ENCODE measurements at places on chromosomes 5 and 9. TPM values are rescaled to one million over a fixed set of nuclear protein-coding genes. Genes with fewer than 3 reads are reported as not detected.

DNA sequence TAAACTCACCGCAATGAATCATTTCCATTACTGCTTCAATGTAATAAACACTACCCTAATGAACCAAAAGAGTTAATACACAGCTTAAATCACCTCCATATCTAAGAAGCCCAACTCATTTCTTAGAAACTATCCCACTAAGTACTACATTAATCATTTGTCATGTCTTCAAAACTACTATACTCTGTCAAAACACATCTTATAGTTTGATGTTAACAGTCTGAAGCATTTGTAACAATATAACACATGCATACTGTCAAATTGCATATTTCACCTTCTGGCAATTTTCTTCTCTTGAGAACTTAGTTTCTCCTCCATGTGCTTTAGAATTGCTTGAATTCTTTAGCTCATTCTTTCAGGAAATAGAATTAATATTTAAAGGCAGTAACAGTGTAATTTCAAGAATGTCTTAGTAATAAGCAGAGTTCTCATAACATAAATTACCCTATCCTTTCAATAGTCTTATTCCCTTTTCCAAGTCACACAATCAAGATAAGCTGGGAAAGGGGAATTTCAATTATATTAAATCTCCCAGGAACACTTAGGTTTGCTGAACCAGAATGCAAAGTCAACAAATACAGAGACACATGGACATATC lies 199.7 kb downstream of the ATPSCKMT start:
- no peak for DNase-seq

DNA sequence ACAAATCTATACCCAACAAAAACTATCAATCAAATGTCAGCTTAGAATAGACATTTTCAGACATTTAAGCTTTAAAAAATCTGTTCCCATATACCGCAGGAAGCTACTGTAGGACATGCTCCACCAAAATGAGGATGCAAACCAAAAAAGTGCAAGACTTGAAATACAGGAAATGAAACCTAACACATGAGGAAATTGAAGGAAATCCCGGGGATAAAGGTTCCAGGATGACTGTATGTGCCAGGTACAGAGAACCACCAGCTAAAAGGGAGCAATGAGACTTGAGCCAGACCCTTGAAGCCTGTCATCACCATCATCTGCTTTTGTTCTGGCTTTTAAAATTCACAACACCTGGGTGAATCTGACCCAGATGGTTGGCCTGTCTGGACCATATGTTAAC lies 21.4 kb downstream of the DIAPH1 start:
- DNase-seq, result no peak

DNA sequence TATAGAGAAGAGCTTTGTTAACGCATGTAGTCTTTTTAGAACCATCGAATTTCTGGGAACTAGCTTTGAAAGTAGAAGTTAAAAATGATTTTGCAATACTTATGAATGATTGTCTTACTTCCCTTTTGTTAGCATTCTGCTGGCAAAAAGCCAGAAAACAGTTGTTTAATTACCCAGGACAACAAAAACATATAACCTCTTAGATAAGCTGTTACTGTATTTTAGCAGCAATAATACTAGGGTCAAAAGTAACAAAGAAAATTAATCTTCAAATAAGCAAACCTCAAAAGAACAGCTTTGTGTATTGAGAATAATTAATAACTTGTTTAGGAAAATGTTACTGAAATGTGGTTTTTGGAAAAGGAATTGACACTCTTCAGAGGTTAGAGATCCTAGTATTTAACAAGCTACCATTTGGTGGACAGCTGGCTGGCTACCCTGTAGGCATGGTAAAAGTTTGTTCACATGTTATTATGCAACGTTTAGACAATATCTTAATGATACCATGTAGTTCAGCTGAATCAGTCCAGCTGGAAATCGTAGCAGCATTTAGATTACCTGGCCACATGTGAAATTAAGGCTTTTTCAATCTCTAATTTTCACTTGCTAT lies 3.8 kb downstream of the FGF10 start:
- DNase-seq, result no peak

- no peak for DNase-seq
Observed at GRCh38 chr9:2321523-2322148, 300.0 kb upstream of the VLDLR start.

DNA sequence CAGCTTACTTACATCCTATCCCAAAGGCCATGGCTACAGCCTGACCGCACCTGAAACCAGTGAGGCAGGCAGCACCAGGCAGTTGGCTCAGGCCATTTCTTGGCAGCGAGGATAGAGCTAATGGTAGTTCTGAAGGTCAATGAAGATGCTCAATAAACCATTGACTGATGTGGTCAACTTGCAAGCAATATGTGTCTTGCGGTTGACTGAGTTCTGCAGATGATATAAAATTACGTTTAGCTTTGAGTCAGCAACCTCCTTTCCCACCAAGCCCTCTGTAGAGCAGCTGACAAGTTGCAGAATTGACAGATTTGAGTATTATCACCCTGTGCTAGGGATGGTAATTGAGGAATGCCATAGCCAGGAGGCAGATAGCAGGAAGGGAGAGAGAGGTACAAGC lies 189.0 kb upstream of the PUM3 start:
- DNase-seq, result no peak

- no peak for DNase-seq
Observed at GRCh38 chr5:135376961-135377624, 21.9 kb downstream of the MACROH2A1 start.

- no peak for DNase-seq
Observed at GRCh38 chr9:116381350-116381749, 227.8 kb downstream of the PAPPA start.

DNA sequence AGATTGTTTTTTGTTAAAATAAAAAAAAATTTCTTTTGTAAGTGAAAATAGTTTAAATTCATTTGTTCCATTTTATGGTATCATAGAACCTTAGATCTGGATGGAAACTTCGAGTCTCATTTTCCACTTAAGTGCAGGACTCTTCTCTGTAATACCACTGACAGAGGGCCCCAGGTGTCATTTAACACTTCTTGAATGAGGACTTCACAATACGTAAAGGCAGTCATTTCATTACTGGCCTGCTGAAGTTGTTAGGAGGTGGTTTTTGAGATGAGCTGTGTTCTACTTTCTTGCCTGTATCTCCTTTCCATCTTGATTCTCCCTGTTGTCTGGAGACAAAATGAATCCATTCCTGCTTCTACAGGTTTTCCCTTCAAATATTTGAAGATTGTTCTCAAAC lies 455.3 kb downstream of the DMRT2 start:
- no peak for DNase-seq

GRCh38 chr5:146731909-146732659 lies 146.5 kb downstream of the PPP2R2B start:
- no peak for DNase-seq

GRCh38 chr5:59725392-59725767 lies 168.1 kb downstream of the PDE4D start:
- DNase-seq, result peak; percentile 61

GRCh38 chr5:147081311-147081764 lies 153.5 kb upstream of the STK32A start:
- DNase-seq, result no peak

DNA sequence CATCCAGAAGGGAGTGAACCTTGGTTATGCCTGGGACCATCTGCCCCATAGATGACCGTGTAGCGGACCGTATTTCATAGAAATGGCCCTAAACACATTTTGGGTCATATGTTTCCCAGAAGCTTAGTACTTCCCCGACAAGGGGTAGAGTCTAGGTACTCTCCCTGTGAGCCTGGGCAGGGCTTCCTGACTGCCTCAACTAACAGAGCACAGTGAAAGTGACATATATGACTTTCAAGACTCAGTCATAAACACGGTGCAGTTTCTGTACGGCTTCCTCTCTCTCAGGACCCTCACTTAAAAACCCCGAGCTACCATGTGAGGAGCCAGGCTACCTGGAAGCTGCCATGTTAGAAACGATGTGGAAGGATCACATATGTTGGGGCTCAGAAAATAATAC lies 20.9 kb downstream of the C9orf57 start:
- no peak for DNase-seq

- no peak for DNase-seq
Observed at GRCh38 chr5:31663519-31663918, 24.6 kb downstream of the PDZD2 start.

DNA sequence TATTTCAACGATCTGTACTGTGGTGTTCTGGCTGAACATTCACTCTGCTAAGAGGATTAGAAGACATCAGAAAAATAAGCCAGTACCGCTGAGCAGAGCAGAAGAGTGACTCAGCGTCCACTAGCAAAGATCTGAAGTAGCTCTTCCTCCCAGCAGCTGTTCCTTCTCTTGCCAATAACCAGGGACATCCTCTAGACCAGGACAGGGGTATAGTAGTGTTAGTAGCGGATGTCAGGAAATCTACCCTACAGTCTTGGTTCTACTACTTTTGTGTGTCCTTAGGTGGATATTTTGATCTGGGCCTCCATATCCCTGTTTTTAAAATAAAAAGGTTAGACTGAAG lies 103.6 kb downstream of the TSSK1B start:
- DNase-seq, result no peak

- no peak for DNase-seq
Observed at GRCh38 chr5:10480237-10480985, 38.7 kb downstream of the ROPN1L start.

DNA sequence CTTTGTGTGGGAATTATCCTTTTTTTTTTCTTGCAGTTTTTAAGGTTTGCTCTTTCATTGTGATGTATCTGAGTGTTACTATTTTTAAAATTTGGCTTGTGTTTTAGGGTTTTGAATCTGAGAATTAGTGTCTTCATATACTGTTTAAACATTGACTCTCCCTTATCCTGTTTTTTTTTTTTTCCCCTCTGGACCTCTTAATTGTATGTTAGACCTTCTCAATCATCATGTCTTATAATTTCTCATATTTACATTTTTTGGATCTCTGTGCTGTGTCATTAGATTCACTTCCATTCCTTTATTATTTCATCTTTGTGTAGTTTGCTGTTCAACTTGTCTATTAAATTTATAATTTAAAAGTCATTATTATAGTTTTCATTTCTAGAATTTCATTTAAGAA lies 47.0 kb downstream of the SCAMP1 start:
- no peak for DNase-seq

- DNase-seq, result no peak
Observed at GRCh38 chr5:55600497-55601203, 65.9 kb upstream of the PLPP1 start.

DNA sequence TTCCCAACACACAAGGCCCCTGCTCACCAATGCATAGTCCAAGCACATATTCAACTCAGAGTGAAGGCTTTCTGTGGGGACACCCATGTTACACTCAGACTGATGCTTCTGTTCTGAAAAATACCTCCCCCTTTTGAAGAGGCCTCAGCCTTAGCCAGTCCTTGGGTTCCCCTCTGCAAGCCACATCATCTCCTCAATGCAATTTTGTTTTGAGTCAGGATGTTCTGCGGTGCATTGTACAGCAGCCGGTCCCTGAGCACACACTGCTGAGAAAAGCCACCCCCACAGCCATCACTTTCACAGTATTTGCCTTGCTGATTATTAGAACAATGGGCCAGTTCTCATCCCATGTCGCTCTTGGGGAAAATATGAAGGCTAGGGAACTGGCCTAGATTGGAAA lies 241.2 kb downstream of the FAM114A2 start:
- DNase-seq, result no peak

GRCh38 chr5:87210076-87210475 lies 57.6 kb upstream of the RASA1 start:
- DNase-seq, result no peak

- no peak for DNase-seq
Observed at GRCh38 chr5:125446986-125447385, 700.5 kb upstream of the ZNF608 start.

DNA sequence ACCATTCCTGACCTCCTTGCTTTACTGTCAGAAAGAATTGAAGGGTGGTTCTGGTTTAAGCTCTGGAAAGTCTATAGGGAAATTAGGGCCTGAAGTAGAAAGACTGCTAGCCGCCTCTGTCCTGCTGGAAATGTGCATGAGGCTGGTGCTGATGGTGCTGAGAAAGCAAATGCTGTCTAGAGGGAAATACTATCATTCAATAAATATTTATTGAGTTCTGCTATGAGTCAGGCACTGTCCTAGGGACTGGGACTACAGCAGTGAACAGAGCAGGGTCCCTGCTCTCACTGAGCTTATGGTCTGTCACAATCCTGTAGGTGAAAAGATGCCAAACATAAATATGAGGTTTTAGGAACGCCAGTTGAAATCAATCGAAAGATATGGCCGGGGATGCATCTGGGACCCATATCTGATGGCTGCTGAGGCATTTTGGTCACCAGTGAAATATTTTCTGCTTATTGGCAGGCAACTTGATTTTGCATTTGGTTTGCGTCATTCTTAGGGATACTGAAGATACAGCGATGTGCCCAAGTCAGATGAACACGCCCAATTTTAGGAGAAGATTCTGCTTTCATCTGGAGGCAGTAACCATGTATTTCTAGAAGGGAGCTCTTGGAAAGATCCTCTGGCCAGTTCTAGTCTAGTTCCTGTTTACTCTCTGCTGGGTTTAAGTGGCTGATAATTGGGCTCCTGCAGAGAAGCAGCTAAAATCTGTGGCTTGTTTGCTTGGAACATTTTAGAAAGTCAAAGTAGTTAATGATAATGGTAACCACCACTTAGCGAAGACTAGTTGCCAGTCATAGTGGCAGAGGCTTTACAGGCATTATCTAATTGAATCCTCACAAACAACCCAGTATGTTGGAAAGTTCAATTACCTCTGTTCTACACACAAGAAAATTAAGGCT lies 73.3 kb downstream of the INSYN2B start:
- no peak for DNase-seq

DNA sequence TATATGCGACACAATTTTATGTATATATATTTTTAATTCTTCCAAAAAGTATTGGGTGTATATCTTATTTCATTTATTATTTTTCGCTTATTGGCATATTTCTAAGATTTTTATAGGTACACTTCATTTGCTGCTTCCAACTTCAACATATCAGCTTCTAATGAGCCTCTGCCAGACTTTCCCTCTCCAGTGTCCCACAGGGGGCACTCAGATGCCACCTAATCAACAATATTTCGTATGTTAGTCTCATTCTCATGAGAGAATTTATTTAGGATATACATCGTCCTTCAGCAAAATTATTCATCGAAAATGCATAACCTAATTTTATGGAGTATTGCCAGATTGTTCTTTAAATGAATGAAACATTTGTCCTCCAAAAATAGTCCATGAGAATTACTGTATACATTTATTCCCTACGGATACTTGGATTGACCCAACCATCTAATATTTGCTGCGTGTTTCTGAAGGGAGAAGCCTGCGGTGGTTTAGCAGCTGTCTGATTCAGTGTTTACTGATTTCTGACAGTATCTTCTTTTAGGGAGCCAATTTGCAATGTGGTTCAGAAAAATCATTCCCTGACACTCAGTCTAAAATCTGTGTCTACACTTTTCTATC lies 100.6 kb upstream of the SELENOP start:
- no peak for DNase-seq

Gene HK3
- 0.18 TPM for polyA plus RNA-seq

Gene POU5F2
- 0.08 TPM for polyA plus RNA-seq

Gene COL27A1
- 45.2 TPM for polyA plus RNA-seq

Gene CCIN
- polyA plus RNA-seq, result 0.42 TPM

Gene RAD17
- 48.0 TPM for polyA plus RNA-seq

Gene TEX53
- polyA plus RNA-seq, result not detected

Gene TSSK1B
- 0.12 TPM for polyA plus RNA-seq

Gene KCNV2
- polyA plus RNA-seq, result 0.27 TPM

All from left kidney (tissue), 8 donors.